ENCODE measurements at places on chromosomes 3 and 15.

DNA sequence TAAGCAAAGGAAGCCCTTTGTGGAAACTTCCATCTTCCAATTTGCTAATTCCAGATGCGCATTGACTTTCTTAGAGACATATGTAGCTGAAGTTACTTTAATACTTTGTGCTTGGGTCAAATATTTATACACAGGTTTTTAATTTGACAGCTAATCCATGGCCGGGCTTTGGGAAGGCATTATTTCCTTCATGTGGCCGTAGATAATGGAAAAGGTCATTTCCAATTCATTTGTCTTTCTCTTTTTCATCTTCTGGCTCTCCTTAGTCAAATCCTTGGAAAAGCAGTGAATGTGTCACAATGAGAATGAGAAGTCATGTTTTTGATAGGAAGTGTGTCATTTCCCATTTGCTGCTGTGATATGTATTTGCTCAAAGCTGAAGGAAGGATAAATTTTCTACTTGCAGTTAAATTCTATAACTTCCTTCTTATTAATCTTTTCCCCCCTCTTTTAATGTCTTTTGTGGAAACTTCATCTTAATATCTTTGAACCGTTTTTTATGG, 323.3 kb downstream of the CLSTN2 start:
- no peak for DNase-seq

DNA sequence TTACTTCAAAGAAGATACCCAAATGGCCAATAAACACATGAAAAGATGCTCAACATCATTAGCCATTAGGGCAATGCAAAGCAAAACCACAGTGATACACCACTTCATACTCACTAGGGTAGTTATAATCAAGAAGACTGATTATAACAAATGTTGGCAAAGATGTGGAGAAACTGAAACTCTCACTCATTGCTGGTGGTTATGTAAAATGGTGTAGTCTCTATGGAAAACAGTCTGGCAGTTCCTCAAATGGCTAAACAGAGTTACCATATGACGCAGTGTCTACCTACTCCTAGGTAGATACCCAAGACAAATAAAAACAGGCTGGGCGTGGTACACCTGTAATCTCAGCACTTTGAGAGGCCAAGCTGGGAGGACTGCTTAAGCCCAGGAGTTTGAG, 3.5 kb upstream of the ZFAND6 start:
- no peak for DNase-seq

DNA sequence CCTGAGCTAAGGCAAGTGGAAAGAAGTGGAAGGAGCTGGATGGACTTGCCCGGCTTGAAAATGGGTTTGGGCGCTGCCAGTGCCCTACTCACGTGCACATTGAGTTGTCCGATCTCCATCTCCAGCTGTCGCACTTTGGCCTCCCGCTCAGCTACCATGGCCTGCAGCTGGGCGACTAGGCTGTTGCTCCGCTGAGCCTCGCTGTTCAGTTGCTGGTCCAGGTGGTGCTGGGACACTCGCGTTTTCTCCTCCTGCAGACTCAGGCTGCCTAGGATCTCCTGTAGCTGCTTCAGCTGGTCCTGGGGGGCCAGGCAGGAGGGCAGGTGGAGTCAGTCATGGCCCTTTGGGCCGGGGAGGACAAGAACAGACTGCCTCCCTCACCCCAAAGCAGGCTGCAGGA, 33.0 kb upstream of the HHATL start:
- no peak for DNase-seq

DNA sequence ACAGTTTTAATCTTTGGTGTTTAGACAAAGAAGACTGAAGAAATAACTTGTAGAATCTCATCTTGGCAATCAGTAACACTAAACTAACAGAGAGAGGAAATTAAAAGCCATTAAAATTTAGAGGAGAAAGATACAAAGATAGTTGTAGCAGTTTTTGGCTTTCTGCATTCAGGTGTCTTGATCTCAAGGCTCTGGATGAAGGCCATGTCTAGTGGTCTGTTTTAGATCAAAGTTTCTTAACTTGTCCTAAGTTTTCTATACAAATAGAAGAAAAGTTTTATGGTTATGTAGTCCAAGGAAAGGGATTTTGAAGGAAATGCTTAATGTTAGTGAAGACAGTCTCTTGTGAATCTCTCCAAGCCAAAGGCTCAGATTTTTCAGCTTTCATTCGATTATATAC, 222.9 kb downstream of the BCHE start:
- no peak for DNase-seq

DNA sequence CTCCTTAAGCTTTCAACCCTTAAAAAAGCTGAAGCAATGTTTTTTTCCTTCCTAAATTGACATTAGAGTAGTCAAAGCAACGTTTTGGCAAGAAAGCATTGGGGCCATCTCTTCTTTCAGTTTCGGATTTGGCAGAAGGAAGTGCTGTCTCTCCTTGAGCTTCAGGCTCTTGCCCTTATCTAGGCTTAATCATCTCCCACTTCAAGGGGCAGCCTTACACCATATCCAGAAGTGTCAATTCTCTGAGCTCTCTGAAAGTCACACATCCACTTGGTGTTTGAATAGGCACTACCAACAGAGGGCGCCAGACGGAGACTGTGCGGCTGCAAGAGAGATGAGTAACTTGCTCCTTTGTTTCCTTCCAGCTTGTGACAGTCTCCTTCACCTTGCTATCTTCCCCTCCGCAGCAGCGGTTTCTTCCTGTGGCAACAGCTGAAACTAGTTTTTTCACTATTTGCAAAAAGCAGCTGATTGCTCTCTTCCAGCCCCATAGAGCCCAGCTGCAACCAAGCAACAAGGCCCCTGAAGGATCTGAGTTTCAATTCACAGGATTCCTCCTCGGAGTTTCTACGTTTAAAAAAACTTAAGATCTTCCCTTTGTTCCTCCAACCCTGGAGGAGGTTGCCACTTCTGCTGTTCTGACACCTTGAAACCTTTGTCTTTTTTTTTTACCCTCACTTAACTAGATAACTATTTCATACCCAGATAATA, 147.0 kb upstream of the SLCO3A1 start:
- DNase-seq = peak; percentile 0

DNA sequence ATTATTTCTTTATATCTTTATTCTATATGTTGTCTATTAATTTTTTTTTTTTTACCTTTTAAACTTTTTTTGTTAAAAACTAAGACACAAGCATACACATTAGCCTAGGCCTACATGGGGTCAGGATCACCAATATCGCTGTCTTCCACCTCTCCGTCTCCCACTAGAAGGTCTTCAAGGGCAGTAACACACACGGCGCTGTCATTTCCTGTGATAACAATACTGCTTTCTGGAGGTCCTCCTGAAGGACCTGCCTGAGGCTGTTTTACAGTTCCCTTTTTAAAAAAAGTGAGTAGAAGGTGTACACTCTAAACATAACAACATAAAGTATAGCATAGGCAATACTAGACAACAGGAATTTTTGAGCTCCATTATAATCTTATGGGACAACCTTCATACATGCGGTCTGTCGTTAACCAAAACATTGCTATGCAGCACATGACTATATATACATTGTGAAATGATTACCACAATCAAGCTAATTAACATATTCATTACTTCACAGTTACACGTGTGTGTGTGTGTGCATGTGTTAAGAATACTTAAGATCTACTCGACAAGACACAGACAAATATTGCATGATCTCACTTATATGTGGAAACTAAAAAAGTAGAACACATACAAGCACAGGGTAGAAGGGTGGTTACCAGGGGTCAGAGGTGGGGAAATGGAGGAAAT, 20.8 kb downstream of the RAB6B start:
- no peak for DNase-seq

GRCh38 chr3:51191768-51192167, 193.3 kb upstream of the MANF start:
- DNase-seq = no peak

DNA sequence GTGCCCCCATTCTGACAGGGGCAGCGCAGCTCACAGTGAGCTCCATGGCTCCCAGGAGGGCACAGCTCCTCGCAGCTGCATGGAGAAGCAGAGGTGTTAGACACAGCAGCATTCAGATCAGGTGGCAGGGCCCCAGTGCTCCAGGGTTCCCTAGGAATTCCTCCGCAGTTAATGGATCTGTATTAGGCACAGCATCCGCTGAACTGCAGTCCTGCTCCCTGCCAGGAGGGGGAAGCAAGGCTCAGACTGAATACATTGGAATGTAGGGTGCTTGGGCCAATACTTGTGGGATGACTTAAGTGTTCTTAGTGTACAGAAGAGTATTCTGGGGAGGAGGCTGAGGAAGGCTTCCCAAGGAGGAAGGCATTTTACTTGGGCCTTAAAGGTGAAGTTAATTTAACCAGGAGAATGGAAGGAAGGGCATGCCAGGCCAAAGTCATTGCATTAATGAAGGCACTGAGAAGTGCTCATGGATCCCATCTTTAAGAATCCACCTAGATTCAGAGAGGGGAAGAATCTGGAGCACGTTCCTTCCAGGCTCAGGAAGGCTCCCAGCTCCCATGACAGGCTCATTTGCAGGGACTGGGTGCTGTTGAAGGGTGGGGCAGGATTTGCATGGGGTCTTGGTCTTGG, 111.6 kb downstream of the RAB11A start:
- DNase-seq = no peak

DNA sequence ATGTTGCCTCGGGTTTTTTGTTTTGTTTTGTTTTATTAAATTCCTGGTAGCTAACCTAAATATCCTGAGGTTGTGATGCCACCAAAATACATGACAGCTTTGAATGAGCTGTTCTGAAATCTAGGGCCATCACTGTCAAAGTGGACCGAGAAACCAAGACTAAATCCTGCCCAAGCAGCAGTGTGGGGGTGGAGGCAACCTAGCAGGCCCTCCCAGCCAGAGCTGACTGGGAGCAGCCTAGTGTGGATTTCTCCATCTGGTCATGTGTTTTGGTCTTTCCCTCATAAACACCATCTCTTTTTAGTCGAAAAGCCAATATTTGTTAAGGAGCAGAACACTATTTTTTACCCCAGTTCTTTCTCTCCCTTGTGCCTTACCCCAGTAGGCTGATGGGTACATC, 52.2 kb downstream of the LARS2 start:
- DNase-seq = no peak

DNA sequence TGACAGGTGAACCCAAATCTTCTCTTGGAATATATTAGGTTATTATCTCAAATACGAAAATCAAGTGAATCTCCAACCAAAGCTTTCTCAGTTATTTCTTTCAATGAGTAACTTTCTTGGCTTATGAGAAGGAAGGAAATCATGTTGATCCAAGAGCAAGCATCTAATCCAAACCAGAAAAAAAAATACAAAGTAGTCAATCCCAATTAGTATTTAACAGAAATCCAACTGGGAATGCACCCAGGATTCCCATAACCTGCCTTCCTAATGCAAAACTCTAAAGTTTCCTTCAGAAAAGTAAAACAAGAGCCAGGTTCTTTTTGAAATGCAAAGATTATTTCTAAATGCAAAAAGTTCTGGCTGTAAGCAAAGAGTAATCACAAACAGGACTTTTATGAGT, 289.3 kb downstream of the SHOX2 start:
- no peak for DNase-seq

DNA sequence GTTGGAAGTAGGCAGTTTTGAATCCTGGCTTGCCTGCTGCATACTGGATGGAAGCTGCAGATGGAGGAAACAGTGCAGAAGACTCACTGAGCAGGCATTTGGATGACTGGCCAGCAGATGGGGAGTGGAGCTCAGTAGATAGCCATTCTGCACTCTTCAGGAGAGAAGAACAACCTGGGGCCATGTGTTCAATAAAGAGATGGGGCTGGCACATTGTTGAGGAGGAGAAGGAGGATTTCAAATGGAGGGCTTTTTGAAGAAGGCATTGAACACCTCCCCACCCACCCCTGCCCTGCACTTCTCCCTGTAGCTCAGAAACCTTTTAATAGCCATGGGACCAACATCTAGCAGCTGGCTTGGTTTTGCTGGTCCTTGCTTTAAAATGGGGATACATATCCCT, 109.8 kb downstream of the CACNA1D start:
- DNase-seq = no peak

DNA sequence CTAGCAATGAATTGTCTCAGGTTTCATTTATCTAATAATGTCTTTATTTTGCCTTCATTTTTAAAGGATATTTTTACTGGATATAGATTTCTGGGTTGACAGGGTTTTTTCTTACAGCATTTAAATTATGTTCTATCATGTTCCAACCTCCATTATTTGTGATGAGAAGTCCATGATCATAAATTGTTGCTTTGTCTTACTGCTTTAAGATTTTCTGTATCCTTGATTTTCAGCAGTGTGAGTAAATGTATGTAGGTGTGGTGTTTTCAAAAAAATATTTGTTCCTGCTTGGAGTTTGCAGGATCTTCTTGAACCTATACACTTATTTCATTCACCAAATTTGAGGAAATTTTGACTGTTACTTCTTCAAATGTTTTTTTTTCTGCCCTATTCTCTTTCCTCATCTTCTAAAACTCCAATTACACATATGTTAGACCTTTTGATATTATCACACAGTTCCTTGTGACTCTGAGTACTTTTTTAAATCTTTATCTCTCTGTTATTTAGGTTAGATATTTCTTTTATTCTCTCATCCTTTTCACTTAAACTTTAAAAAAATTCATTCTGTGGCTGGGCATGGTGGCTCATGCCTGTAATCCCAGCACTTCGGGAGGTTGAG, 43.7 kb upstream of the SELENOK start:
- DNase-seq = no peak

DNA sequence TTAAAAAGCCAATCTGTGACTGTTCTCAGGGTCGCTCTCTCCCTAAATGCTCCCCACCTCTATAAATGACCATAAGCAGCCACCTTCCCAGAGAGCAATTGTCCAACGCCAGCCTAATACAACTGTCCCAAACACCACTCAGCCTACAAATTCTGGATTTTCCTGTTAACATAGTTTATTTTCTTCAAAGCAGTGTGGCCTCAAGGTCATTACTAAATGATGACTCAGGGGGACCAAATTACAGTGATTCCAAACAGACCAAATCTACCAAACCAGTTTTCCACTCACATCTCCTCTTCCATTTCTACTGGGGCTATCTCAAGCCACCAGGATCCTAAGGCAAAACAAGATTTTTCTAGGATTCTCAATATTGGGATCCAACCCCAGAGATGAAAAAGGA, 22.5 kb downstream of the HEXA start:
- DNase-seq = no peak

GRCh38 chr15:34271493-34271892, 46.7 kb downstream of the EMC4 start:
- DNase-seq = no peak

DNA sequence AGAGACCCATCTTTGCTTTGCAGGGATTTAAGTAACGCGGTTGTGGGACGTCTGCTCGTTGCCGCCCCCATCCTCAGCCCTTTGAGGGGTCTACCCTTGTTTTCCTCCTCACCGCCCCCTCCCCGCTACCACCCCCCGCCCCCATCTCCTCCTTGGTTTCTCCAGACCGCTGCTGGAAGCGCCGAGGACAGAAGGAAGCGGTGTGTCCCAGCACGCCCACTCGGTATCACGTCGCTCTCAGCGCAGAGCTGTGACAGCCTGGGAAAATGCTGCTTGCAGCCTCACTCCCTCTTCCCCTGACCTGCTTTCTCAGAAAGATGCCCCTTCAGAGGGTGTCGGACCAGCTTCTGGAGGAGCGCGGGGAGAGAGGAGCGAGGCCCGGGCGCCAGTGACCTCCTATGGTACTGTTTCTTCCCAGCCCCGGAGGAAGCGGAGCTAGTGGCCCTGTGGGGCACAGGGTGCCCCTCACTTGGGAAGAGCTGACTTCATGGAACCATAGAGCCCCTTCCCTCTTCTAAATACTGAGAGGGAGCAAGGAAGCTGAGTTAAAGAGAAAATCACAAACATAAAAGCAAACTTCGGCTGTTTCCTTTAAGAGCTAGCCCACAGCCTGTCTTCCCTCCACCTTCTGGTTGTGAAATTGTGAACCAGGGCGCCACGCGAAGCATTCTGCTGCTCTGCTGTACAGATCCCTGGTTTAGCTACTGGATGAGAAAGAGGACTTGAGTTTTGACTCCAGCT, 698 bp downstream of the IL1RAP start:
- no peak for DNase-seq

GRCh38 chr3:71011565-71012287, 571.8 kb downstream of the FOXP1 start:
- DNase-seq = no peak

All from NCI-H1930 (cell line).